ENCODE measurements at places on chromosomes 3 and 15.

GRCh38 chr15:38454696-38455090, 766 bp downstream of the FAM98B start:
- no peak for DNase-seq

- DNase-seq: no peak
Measured at GRCh38 chr15:73845507-73845906, 27.9 kb upstream of the TBC1D21 start.

- no peak for DNase-seq
Measured at GRCh38 chr15:58755956-58756355, 6.4 kb upstream of the ADAM10 start.

GRCh38 chr3:11588755-11589154, 55.0 kb downstream of the VGLL4 start:
- no peak for DNase-seq

GRCh38 chr3:119259821-119260220, 19.1 kb upstream of the B4GALT4 start:
- DNase-seq: no peak

- DNase-seq: no peak
Measured at GRCh38 chr15:28909958-28910500, 24.3 kb downstream of the APBA2 start.

GRCh38 chr15:51097553-51098330, 3.0 kb upstream of the TNFAIP8L3 start:
- no peak for DNase-seq

DNA sequence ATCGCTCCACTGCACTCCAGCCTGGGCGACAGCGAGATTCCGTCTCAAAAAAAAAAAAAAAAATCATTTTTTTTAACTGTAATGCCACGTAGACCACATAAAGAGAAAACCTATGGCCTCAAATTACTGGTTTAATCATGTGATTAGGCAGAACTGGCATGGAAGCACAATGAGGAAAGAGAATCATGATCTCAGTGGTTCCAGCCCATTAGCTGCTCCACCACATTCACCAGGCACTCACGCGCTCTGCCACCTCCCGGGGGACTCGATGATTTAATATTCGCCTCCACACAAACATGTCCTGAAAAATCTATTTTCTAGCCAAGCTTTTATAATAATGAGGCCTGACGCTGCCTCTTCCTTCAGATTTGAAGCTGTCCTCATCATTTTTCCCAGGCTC, 204.7 kb downstream of the TBL1XR1 start:
- no peak for DNase-seq

DNA sequence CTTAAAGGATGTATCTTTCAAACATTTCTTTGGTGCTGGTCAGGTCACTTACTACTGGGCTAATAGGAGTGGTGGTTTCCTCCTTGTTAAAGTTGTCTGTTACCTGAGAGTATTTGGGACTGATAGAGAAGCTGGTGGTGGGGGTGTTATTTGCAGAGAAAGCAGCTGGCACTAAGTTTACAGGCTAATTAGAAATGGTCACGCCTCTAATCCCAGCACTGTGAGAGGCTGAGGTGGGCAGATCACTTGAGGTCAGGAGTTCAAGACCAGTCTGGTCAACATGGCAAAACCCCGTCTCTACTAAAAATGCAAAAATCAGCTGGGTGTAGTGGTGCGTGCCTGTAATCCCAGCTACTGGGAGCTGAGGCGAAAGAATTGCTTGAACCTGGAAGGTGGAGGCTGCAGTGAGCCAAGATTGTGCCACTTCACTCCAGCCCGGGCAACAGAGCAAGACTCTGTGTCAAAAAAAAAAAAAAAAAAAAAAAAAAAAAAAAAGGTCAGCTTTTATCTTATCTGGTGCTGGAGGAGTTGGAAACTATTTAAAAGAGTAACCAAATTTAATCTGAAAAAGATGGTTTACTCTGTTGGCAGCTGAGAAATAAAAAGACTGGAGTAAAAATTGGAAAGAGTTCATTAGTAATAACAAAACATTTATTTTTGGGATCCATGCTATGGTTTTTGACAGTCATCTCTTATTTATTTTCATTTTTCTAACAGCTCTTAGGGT, 332.6 kb downstream of the PTPRG start:
- DNase-seq: no peak

GRCh38 chr3:127889976-127890650, 24.9 kb upstream of the KBTBD12 start:
- DNase-seq: no peak

GRCh38 chr3:128606094-128606493, 44.5 kb downstream of the RPN1 start:
- no peak for DNase-seq

DNA sequence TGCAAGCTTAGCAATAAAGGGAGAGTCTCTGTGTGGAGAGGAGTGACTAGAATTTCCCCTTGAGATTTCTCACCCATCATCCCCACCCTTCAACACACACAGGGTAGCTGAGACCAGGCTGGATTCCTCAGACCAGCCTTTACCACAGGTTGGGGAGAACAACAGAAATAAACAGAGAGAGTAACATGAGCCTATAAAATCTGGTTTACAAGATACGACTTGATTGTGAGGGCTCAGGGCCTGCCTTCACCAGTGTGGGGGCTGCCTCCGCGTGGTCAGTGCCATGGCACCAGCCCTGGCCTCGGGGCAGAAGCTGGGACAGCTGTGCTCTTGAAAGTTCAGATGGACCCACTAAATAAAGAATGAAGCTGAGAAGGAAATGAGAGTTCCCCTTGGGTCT, 14.6 kb upstream of the MAGEF1 start:
- no peak for DNase-seq

DNA sequence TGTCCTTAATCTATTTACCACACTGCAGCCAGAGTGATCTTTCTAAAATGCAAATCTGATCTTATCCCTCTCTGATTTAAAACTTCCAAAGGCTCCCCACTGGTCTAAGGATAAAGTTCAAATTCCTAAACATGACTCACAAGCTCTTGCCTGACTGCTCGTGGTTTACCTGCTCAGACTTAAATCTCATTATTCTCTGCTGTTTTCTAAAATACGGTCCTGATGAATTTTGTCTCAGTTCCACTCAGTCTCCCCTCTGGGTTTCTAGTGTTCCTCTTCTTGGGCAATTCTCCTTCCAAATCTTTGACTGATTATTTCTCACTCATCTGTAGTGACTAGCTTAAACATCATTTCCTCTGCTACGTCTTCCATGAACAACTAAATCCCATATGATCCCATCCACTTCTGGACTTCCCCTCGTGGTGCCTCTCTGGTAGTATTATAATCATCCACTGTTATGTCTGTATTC, 108.3 kb downstream of the P3H2 start:
- DNase-seq: no peak

DNA sequence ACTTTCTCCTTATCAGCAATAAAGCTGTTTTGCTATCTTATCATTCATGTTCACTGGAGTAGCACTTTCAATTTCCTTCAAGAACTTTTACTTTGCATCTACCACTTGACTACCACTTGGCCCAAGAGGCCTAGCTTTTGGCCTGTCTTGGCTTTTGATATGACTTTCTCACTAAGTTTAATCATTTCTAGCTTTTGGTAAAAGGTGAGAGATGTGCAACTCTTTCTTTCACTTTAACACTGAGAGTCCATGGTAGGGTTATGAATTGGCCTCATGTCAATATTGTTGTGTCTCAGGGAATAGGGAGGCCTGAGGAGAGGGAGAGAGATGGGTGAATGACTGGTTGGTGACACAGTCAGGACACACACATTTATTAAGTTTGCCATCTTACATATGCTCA, 31.0 kb upstream of the FAM3D start:
- no peak for DNase-seq

DNA sequence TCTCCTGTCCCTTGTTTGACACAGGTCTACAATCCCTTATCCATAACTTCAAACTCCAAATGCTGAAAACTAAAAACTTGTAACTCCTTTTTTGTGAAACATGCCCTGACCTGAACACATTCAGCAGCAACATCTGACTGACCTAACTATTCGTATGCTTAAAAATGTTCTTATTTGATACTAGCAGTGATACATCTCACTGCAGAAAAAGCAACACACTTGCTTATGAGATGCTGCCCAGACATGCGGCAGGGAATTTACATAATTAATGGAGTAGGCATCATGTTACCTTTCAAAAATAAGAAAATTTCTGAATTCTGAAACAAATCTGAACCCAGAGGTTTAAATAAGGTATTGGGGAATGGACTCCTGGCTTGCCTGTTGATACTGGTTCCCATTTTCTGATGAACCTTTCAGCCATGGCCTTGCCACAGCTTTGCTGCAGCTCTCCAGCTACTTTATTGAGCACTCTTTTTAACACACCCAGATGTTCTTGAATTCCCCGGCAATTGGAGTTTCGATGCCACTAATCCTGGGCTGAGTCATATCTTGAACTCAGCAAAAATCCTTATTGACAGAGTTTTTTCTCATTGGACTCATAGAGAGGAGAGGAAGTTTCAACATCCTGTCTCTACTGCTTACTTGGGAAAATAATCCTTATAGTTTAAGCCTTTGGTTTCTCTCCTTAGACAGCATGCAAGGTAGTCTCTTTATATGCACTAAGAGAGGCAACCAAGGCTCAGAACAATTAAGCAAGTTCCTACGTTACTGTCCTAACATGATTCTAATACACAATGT, 296.6 kb upstream of the LMCD1 start:
- no peak for DNase-seq

DNA sequence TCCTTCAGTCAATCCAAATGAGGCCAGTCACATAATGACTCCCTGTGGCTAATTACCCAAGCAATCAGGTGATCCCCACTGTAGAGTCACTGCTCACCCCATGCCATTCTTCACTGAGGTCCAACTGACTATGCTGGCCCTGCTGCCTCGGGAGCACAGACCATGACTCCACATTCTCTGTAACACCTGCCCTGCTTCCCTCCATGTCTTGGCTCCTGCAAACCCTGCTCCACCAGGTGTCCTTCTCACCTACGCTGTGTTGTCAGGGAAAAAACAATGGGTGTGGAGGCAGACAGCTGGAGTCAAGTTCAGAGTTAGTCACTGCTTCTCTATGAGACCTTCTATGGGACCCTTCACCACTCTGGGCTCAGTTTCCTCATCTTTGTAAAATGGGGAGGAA, 6.1 kb upstream of the SFMBT1 start:
- DNase-seq: no peak

GRCh38 chr3:40680685-40681657, 156.2 kb downstream of the ZNF621 start:
- no peak for DNase-seq

DNA sequence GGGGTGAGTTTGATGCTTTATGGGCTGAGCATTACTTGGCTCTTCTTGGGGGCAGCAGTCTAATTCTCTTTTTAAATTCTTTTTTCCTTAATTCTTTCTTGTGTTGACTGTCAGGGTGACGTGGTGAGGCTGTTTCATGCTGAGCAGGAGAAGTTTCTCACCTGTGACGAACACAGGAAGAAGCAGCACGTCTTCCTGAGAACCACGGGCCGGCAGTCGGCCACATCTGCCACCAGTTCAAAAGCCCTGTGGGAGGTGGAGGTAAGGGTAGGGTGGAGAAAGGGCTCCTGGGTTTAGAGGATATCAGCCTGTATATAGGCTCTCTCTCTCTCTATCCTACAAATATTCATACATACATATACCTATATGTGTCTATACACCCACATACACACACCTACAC, 152.3 kb downstream of the ITPR1 start:
- no peak for DNase-seq

GRCh38 chr15:82856397-82857170, 47.2 kb downstream of the WHAMM start:
- DNase-seq: no peak

GRCh38 chr15:89749054-89749453, 2.0 kb downstream of the MESP1 start:
- DNase-seq: no peak

DNA sequence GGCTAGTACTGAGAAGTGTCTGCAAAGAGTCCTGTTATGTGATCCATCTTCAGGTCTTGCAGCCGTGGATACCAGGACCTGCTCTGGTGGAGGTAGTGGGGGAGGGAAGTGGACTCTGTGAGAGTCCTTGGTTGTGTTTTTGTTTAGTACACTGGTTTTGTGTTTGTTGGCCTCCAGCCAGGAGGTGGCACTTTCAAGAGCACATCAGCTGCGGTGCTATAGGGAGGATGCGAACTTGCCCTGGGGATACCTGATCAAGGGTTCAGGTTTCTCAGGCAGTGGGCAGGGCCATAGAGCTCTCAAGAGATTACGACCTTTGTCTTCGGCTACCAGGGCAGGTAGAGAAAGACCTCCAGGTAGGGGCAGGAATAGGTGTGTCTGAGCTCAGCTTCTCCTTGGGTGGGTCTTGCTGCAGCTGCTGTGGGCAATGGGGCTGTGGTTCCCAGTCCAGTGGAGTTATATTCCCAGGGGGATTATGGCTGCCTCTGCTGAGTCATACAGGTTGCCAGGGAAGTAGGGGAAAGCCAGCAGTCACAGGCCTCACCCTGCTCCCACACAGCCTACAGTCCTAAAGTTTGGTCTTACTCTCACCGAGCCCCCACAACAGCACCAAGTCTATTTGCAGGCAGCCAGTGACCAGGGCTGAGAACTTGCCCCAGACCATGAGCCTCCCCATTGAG, 132.8 kb upstream of the NPHP3 start:
- no peak for DNase-seq

DNA sequence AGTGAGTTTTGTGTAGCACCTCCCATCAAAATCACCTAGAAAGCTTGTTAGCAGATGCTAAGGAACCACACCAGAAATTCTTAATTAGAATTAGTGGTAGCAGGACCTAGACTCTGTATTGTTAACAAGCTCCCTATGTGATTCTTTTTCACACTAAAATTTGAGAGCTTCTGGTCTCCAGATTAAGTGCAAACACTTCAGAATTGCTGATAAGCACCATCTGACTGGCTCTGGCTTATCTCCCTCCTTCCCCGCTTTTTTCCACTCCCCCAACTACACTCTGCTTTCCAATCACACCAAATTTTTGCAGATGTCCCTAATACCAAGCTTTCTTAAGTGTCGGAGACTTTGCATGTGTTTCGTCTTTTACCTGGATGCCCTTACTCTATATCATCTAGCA, 410.1 kb upstream of the DPH6 start:
- no peak for DNase-seq

DNA sequence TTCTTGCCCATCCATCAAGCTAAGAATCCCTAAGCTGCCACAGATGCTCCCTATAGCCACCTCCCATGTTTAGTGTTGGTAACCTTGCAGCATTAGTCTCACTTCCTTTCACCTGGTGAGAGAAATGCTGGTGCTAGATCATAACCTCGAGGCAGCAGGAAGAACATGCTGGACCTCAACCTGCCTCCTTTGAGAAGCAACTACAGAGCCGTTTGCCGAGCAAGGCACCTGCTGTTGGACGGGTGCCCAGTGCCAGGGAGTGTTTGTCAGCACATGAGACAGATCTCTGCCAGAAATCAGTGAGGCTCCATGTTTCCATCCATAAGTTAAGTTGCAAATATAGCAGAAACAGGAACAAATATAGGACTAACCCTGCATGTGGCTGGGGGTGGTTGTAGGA, 955.7 kb downstream of the TUSC7 start:
- no peak for DNase-seq
